ENCODE measurements at places on chromosomes 6 and 20.

GRCh38 chr6:4105980-4106536 lies 27.1 kb upstream of the FAM217A start:
- no peak for DNase-seq

GRCh38 chr20:38889792-38890496 lies 36.3 kb upstream of the FAM83D start:
- DNase-seq: no peak

- DNase-seq: no peak
Measured at GRCh38 chr6:20600831-20601230, 66.6 kb downstream of the CDKAL1 start.

GRCh38 chr6:33107641-33108040 lies 31.9 kb downstream of the HLA-DPB1 start:
- DNase-seq: no peak

GRCh38 chr6:80519811-80520594 lies 413.5 kb downstream of the BCKDHB start:
- DNase-seq: no peak

DNA sequence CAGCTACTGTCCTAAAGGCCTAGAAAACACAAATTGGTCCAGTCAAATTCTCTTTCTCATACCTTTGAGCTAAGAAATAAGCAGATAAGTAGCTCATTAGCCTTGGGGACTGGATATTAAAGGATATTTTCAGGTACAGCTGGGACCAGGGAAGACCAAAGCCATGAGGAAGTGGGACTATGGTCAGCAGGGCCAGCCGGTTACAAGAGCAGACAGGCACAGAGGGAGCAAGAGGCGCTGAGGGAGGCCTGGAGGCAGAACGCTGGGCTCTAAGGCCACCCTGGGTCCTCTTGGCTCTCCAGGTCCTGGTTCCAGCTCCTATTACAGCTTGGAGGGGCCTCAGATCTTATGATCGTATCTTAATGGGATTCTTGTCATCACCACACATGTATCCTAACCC lies 88.5 kb upstream of the KCNK16 start:
- no peak for DNase-seq

GRCh38 chr6:56995347-56995902 lies 40.5 kb downstream of the BEND6 start:
- no peak for DNase-seq

GRCh38 chr6:149359440-149359839 lies 40.6 kb upstream of the SUMO4 start:
- no peak for DNase-seq

GRCh38 chr20:20531283-20531682 lies 163.4 kb downstream of the INSM1 start:
- DNase-seq: no peak

DNA sequence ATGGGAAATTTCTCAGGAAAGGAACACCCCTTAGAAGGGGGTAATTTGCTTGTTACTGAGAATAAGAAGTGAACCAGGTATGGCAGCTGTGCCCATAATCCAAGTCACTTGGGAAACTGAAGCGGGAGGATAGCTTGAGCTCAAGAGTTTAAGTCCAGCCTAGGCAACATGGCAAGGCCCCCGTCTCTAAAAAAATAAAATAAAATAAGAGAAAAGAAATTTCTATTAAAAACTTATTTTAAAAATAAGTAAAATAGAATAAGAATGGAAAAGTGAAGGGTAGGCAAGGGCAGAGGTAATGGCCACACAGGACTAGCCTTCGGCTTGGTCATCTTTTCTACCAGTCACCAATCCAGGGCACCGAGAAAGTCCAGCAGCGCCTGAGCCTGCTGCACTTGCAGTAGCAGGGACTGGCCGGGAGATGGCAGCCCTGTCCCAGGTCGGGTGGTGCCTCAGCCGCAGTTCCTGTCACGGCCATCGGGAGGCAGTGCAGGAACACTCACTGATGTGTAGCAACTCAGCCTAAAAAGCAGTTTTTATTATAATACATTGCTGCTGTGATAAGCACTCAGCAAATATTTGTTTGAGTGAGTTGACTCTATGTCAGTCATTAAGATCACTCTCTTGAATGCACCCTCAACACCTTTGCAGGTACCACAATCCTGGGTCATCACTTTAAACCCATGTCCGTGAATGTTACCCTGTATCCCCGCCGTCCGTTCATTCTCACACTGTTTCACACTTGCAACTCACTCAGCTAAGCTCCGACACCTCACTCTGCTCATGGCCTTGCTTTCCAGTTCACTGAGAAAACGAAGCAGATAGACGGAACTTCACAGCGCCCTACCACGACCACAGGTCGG lies 23.2 kb upstream of the GCM1 start:
- DNase-seq: peak; percentile 86

Measured in activated CD4-positive, alpha-beta T cell treated with anti-CD3 and anti-CD28 coated beads for 4 hours (primary cell).